NCI-H2081 (cell line): ENCODE measurements at places on chromosomes 6 and 20.
A peak's percentile ranks its signal among the peaks of the same experiment; 100 is the strongest.

DNA sequence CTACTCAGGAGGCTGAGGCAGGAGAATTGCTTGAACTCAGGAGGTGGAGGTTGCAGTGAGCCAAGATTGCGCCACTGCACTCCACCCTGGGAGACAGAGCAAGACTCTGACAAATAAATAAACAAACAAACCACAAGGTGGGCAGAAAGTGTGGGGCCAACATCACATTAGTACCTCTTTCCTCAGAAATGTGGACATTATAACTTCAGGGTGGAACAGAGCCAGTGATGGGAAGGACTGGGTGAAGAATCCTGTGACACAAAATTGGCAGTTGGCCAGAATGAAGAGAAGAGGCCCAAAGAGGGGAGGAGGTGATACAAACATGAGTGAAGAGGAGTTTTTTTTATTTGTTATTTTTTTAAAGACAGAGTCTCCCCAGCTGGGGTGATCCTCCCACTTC is 50.6 kb downstream of the NUP153 start:
- no peak for DNase-seq

DNA sequence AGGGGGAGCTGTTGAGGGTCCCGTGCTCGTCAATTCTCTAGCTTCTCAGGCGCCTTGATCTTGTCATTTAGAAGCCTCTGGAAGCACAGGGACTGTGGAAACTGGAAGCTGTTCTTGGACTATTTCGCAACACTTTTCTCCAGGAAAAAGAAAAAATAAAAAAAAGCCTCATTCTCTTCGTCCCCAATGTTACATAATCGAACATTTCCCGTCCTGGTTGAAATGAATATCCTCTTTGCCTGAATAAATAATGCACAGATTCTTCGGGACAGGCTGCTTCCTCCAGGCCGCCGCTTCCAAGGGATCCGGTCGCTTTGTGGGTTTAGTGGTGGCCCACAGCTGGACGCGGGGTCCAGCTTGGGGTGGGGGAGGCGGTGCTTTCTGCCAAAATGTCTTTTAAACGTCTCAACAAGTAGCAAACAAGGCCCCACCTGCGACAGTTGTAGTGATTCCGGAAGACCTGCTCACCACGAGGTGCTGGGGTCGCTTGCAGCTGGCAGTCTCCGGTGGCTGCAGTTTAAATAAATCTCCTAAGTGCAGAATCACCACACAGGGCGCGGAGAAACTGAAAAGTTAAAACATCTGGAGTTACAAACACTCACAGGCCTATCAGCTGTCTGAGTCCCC is 125.9 kb upstream of the ESR1 start:
- no peak for DNase-seq

DNA sequence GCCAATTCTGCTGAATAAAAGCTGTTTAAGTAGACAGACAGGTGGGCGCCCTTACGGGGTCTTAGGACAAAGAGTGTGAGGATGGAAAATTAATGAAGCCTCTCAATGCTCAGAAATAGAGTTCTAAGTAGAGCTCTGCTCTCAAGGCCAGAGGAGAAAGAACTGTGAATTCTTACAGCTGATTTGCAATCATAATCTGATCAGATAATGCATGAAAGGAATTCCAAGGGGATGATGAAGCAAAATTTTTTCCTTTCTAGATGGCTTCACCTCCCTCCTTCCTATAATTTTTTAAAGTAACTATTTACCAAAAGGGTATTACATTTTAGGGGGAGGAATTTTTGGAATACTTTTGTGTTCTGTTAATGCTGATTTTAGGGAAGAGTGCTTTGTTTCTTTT is 308.1 kb upstream of the HS3ST5 start:
- DNase-seq, result no peak

- no peak for DNase-seq
Measured at GRCh38 chr6:104705095-104705707, 154.5 kb downstream of the HACE1 start.

GRCh38 chr6:70707893-70708292 is 40.2 kb downstream of the SMAP1 start:
- DNase-seq, result no peak

DNA sequence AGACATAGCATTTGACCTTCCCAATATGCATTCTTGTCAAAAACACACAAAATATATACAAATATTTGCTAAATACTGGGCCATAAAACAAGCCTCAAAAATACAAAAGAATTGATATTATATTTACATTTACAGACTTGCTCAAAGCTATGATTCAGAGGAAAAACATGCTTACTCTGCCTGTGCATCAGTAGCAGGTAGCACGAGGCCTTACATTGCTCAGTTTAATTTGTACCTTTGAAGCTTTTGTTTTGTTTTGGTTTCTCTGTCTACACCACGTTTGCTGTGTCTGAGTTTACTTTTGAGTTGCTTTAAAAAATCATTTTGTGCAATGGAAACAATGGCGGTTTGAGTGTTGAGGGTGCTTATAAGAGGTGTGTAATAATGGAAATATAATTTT is 99.3 kb downstream of the PHF3 start:
- DNase-seq, result no peak

DNA sequence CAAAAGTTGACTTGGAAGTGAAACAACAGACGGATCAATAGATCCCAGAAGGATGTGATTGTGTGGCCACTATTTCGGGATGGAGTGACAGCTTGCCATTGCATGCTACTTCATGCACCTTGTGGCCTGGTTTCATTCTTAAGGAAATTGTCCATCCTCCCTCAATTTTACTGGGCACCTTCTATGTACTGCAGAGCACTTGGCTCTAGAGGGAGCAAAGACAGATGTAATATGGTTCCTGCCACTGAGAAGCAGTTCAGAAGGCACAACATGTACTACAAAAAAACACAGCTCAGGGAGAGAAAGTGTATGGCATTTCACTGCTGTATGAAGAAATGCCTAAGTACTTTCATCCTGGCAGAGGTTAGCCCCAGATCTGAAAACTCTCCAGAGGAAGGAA is 91.9 kb downstream of the FOXA2 start:
- DNase-seq, result peak; percentile 40

DNA sequence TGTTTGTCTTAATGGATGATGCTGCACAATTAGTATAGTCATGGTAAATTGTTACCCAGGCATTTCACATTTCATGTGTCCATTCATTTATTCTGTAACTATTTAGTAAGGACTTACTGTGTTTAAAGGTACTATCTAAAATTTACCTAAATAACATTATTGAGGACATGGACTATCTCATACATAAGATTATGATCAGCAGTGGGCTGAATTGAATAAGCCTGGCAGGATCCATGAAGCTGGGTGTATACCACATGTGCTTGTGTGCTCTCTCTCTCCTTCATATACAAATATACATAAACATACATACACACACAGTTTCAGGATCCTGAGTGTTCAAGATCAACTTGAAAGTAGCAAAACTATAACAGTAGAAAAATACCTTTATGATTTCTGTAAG is 595.4 kb downstream of the EPM2A start:
- DNase-seq, result no peak

GRCh38 chr6:16653226-16653625 is 108.0 kb downstream of the ATXN1 start:
- no peak for DNase-seq

DNA sequence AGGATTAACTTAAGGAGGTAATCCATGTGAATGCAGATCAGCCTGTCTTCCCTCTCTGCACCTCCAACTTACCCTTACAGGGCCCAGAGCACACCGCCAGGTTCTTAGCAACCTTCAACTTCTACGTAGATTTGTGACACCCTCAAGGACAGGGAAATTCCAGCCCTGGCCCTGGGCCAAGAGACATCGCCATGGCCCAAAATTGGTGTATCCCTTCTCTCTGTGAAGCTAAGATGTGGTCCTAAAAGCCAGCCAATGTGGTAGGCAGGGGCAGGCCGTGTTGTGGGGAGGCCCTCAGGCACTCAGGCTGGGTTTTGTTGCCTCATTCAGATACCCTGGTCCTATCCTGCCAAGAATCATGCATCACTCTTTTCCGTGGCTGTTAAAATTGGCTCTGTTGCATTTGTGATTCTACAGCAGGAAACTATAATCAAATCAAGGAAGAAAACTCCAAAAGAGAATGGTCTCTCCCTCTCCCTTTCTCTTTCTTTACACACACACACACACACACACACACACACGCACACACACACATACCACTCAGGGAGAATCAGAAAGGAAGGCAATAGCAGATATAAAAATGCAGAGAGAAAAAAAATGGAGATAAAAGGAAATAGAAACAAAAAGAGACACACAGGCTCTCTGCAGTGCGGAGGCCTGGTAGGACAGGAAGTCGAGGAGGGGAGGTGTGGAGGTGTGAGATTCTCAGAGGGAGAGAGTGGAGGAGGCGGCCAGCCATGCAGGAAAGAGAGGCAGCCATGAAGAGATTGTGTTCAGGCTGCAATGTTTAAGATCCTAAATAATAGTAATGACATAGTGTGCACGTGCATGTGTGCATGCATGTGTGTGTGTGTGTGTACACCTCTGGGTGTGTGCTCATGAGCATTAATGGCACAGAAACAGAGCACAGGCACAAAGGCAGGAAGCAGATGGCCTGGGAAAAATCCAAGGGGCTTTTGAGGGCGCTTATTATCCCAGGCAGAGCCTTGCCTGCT is 201.8 kb upstream of the LRFN2 start:
- DNase-seq, result no peak

GRCh38 chr20:46558511-46558959 is 8.1 kb upstream of the OCSTAMP start:
- DNase-seq, result no peak

GRCh38 chr6:128487055-128487454 is 33.3 kb downstream of the PTPRK start:
- DNase-seq, result no peak

GRCh38 chr20:4195499-4195898 is 180.1 kb upstream of the RNF24 start:
- DNase-seq, result no peak

- no peak for DNase-seq
Measured at GRCh38 chr6:54992789-54993188, 146.2 kb downstream of the FAM83B start.

- no peak for DNase-seq
Measured at GRCh38 chr20:22729616-22730236, 145.4 kb upstream of the FOXA2 start.
